ENCODE measurements at places on chromosomes 2 and 18.
A peak's percentile ranks its signal among the peaks of the same experiment; 100 is the strongest.

DNA sequence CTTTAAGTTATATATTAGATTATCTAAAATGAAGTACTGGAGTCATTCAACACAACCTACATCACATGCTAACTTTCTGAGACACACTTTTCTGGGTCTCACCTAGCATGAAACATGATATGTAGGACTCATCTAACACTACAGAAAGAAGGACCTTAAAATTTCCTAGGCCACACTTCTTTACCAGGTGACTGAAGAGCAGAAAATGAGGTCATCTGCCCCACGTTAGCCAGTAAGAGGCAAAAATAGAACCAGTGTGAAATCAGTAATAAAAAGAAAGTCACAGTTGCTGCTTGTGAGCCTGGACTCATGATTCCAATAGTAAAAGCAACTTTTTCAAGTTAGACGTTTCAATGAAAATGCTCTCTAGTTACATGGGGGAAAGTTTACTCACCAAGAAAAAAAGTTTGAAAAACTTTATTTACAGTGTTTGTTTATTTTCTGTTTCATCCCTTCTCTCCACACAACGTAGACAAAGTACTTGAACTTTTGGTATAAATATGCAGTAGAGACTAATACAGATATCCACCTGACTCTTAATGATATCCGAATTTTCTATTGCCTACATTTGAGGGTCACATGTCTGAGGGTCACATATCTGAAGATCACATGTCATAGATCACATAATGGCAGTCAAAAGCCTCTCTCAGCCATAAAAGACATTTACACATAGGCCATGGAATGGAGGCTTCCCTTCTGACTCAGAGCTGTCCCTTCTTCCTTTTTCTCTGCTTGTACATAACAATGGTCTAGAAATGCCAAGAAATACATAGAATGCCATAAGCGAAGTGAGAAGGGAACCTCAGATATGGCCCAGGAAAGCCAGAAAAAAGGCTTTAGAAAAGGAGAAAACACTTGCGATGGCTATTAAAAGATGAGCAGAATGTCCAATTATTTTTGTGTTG lies 362.9 kb downstream of the ZEB2 start:
- H3K4me1 ChIP-seq = no peaks in the 10 kb centered on the region
- DNase-seq = no peak

DNA sequence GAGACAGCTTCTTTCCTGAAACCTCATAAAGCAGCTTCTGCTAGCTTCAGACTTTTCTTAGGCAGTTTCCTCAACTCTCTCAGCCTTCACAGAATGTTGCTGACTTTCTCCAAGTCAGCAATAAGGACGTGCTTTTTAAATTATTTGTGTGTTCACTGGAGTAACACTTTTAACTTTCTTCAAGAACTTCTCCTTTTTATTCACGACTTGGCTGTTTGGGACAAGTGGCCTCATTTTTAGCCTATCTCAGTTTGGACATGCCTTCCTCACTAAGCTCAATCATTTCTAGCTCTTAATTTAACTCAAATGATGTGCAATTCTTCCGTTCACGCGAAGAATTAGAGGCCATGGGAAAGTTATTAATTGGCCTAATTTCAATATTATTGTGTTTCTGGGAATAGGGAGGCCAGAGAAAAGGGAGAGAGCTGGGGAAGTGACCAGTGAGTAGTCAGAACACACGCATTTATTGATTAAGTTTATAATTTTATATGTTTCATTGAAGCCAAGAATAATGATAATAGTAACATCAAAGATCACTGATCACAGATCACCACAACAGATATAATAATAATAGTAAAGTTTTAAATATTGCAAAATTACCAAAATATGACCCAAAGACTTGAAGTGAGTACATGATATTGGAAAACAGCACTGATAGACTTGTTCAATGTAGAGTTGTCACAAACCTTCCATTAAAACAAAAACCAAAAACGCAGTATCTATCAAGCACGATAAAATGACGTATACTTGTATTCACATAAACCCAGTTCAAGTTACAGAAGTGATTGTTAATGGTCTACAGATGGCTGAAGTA lies 4.8 kb downstream of the REG1A start:
- DNase-seq = no peak
- no peak overlapping the region for H3K27ac ChIP-seq
- no peak overlapping the region for H3K4me3 ChIP-seq
- no peaks in the 10 kb centered on the region for H3K4me1 ChIP-seq

GRCh38 chr2:173033084-173033483 lies 42.6 kb upstream of the MAP3K20 start:
- no peak overlapping the region for H3K4me3 ChIP-seq
- H3K27me3 ChIP-seq = no peaks in the 10 kb centered on the region
- no peaks in the 10 kb centered on the region for H3K4me1 ChIP-seq
- H3K27ac ChIP-seq = no peak overlapping the region
- no peaks in the 10 kb centered on the region for H3K36me3 ChIP-seq
- no peak for DNase-seq

- peak; percentile 23 for DNase-seq
- no peaks in the 10 kb centered on the region for H3K36me3 ChIP-seq
- H3K4me3 ChIP-seq = no peak overlapping the region
- H3K27me3 ChIP-seq = no peaks in the 10 kb centered on the region
These were observed 97.1 kb upstream of the RMDN2 start for GRCh38 chr2:37827911-37828511.

GRCh38 chr2:8641301-8641965 lies 40.4 kb upstream of the ID2 start:
- peaks cover 90% of the 10 kb centered on the region for H3K27me3 ChIP-seq
- DNase-seq = no peak
- H3K4me1 ChIP-seq = no peaks in the 10 kb centered on the region
- no peak overlapping the region for H3K27ac ChIP-seq
- H3K36me3 ChIP-seq = no peaks in the 10 kb centered on the region

Measured in PC-9 (cell line).